ENCODE measurements at places on chromosomes 6 and 20.

DNA sequence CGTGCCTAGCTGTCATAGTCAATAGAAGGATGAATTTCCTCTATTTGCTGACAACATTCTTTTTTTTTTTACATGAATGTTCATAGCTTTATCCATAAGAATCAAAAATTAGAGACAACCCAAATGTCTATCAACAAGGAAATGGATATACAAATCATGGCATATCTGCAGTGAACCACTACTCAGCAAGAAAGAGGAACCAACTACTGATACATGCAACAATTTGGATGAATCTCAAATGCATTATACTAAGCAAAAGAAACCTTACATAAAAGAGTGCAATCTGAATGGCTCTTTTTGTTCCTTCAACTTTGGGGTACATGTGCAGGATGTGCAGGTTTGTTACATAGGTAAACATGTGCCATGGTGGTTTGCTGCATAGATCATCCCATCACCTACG lies 17.7 kb upstream of the MCM9 start:
- no peak for DNase-seq

- no peak for DNase-seq
These were observed 24.8 kb downstream of the PHF20 start for GRCh38 chr20:35796571-35796970.

DNA sequence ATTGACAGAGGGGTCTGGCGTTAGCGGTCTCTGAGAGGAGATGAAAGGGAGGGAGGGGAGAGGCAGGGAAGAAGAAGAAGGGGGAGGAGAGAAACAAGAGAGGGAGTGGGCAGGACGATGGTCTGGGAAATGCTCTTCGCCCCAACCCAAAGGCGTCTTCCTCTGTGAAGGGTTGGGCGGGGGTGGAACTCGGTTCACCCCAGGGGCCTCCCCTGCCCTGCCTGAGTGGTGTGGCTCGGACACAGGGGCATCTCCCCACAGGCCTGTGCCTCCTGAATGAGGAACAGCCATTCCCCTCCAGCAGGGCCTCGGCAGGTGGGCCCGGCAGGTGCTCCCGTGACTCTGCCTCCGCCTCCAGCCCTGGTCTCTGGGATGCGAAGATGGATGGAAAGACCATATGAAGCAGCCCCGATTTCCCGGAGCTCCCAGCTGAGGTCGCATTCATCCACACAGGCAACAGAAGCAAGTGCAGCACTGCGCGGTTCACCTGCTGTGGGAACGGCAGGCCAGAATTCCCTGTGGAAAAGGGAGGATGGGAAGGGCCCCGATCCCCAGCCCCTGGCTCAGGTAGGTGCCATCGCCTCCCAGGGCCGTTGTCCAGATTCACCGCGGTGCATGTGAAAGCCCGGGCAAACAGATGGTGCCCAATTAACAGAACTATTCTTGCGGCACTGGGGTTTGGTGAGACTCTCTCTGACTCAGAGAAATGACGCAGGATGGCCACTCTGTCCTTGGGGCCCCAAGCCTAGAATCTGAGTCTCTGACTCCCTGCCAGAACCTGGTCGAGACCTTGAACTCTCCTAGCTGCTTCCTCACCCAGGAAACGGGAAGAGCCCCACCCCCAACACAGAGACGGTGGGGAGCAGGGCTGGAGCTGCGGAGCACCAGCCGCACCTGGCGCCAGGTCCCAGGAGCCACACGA lies 29.4 kb upstream of the RPS6KA2 start:
- no peak for DNase-seq

DNA sequence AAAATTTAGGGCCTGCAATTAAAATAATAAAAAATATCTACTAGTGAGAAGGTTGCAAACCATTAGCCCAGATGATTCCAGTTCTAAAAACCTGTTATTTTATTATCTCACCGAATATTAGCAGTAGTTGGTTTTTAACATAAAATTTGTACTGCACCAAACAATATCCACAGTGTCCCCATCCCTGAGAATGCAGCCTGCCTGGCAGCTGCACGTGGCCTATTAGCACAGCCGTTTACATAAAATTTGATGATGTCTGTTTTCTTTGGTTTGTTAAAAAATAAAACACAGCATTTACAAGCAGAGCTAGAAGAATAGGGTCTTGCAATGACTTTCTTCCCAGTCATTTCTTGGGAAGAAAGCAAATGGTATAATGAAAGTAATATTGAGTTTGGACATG lies 58.2 kb downstream of the FUT9 start:
- DNase-seq, result no peak

DNA sequence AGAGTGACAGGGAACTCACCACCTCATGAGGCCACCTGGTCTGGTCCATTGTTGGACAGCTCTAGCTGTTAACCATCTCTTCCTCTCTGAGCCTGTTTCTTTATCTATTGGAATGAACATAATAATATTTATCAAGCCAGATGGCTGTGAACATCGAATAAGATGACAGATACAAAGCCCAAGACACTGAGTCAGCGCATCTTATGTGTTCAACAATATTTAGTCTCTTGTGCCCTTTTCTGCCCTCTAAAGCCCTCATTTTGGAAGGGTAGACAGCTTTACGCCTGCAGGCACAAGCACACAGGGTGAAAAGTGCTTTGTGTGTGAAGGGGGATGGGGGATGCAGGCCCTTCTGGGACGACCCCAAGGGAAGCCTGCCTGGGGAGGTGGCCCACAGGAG lies 164.0 kb downstream of the GRM4 start:
- DNase-seq, result no peak

GRCh38 chr6:7691021-7691420 lies 34.9 kb upstream of the BMP6 start:
- no peak for DNase-seq

DNA sequence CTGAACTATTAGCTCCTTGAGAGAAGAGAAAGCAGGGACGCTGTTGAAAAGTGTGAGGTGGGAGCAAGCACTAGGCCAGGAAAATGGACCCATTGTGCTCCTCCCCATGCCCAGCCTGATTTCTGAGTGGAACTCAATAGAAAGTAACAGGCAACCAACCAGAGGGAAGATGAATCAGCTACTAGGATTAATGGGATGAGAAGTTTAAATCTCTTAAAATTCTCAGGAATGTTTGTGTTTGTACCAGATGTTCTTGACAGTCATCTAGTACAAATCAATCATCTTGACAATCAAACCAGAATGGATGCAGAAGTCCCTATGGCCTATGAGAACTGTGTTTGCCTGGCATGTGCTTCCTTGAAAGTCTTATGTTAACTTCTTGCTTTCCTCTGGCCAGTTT lies 48.9 kb downstream of the HDDC2 start:
- no peak for DNase-seq

- DNase-seq, result no peak
These were observed 39.6 kb upstream of the CSE1L start for GRCh38 chr20:49006446-49006980.

- no peak for DNase-seq
These were observed 22.3 kb downstream of the HLA-DOB start for GRCh38 chr6:32794510-32794909.

DNA sequence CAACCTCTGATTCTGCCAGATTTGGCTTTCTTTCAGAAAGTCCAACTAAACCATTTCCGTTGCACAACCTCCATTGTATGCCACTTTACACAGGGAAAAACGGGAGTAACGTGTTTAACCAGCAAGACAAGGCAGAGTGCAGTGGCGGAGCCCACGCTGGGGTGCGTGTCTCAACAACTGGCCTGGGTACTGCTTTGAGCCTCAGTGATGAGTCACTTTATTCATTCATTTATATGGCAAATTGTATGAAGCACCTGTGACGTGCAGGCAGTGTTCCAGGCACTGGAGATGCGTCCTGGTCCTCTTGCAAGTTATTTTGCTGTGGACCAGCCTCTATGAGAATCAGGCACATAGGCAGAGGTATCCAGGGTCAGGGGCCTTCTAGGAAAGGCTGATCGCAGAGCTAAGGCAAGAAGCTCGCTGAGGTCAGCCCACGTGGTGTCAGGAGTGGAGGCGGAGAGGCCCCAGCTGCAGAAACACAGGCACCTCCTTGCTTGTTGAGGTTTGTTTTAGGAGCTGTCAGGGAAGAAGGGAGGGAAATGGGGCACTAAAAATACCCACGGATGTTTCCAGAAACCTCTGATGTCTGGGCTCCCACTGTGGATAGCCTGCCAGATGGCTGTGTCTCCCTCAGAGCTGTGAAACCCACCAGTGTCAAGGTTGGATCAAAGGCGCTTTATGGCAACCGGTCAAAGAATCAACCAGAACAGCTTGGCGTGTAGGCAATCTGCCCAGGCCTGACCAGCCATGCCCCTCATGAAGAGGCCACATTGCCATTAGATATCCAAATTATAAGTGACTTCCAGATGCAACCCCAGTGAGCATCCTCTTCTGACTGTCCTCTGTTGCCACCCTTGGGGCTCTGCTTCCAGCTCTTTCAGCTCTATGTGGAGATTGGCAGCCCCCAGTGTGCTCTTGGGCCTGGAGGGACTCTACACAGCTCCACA lies 157.2 kb downstream of the CD83 start:
- DNase-seq, result no peak

DNA sequence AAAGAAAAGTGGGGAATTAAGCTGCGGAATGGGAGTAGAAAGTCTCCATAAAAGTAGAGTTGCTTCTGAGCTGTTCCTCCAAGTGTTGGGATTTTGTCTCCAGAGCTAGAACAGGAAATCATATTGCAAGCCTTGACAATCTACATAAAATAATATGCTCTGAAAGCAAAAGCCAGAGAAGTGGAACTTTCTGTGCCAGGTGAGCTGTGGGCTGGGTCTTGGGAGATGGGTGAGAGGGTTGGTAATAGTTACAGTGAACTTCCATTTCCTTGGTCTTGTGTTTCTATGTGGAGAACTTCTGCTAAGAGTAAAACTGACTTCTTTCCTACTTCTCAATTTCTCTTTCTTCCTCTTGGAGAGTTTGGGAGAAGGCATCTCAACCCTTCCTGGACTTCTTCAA lies 6.3 kb upstream of the HMGN4 start:
- DNase-seq, result no peak

- peak; percentile 61 for DNase-seq
These were observed 112.0 kb upstream of the MCHR2 start for GRCh38 chr6:100105919-100106529.

DNA sequence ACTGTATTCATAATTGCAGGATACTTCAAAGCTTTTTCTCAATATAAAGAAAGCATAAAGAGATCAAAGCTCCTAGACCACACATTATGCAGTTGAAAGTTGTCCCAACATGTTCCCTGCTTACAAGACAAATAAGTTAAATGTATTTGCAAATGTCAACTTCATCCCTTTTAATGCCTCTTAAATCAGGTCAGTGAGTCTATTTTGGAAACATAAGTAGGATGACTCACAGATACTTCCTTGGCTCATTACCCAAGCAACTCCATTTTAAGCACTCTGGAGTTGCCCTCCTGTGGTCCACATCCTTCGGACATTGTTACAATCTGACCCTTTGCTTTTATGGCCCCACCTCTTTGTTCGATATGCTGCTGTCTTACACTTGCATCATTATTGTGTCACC lies 162.0 kb downstream of the FAXC start:
- DNase-seq, result no peak

DNA sequence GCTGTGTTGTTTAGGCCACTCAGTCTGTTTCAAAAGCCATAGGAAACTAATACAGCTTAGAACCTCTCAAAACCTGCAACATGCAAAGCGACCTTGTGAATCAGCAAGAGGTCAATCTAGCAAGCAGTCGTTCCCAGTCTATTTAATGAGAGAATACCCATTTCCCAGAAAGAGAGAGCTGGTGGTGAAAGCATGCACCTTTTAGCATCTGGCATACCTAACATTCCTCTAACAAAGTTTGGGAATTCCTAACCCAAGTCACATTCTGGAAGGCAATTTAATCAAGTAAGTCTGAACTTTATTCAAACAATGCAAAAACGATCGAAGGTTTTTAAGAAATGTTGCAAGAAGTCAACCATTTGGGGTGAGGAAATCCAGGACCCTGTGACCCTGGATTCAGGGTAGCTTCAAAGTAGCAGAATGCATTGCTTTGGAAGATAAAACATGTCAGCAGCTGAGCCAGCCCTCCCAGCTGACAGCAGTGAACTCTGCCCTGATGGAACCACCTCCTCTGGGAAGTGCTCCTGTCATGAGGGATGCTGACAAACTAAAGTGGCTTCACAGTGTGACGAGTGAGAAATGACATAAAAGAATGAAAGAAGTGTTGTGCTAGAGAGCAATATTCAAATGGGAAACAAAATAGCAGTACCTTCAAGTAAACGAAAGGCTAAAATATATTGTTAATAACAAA lies 104.8 kb downstream of the GMDS start:
- no peak for DNase-seq

GRCh38 chr20:51473771-51474170 lies 68.7 kb downstream of the NFATC2 start:
- peak; percentile 37 for DNase-seq

- DNase-seq, result no peak
These were observed 14.4 kb upstream of the ADAM33 start for GRCh38 chr20:3696200-3696599.

DNA sequence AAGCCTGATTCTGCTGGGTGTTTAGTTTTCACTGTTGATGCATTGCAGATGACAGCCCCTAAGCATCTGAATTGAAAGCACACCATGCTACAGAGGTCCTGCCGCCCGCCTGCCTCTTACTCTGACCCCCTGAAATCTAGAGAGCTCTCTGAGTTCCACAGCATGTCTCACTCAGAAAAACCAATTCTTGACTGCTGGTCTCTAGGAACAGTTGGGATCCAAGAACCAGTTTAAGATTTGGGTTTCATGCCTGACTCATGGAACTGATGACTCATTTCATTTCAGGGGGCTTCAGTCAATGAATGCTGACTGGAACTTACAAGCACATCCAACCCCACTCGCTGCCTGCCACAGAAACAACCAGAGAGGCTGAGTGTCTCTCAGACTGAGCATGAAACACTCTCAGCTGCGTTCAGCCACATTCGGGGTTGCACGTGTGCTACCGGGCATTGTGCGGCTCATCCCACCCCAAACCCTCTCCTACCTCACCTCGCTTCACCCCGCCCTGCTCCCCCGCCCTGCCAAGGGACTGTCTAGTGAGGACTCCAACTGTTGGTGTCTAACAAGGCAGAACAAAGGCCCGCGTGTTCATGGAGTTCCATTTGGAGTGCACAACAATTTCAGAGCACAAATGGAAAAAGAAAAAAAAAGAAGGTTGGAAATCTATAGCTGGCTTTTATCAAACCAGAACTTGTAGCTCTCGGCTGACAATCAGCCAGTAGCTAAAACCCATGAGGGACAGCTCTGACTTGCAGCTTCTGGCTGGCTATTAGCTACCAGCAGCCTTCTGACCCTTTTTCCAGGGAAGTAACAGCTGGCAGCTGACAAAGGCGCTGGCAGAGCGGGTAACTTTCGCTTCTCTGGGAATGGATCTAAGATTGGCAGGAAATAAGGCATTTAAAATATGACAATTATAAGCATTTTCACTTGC lies 20.0 kb upstream of the TRAF3IP2 start:
- DNase-seq, result no peak

Measured in islet precursor cell (in vitro differentiated cells).